ENCODE measurements at places on chromosomes 16 and 17. TPM values are rescaled to one million over a fixed set of nuclear protein-coding genes. Genes with fewer than 3 reads are reported as not detected.
A peak's percentile ranks its signal among the peaks of the same experiment; 100 is the strongest.

- DNase-seq, result no peak
Measured at GRCh38 chr16:88927010-88927409, 50.0 kb downstream of the CBFA2T3 start.

GRCh38 chr17:81125573-81126081 lies 39.7 kb upstream of the PVALEF start:
- peak; percentile 45 for DNase-seq

The RNF112 gene
- not detected for total RNA-seq

- peak; percentile 72 for DNase-seq
Measured at GRCh38 chr17:67475161-67475937, 98.3 kb downstream of the PITPNC1 start.

The TPSD1 gene
- not detected for total RNA-seq

DNA sequence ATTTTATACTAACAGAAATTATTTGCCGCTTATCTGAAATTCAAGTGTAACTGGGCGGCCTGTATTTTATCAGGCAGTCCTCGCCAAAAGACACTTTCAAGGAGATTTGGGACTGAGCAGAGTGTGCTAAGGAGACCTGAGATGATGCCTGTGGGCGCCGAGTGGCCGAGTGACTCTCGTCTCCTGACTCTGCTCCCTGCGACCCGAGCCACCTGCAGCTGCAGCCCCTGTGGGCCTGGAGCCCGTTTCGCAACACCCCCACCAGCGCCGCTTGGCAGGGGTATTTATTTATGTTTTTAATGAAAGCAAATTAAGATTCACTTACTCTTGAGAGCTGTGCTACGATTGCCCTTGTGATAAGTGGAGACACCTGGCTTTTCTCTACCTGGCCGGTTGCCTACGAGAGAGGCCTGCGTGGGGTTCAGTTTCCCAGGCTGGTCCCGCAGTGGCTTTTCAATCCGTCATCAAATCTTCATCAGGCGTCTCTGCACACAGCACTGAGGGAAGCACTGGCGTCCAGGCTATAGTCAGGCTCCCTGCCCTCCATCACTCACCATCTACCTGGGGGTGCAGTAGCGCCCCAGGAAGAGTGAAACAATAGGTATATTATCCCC lies 124.0 kb downstream of the SEC14L1 start:
- DNase-seq, result no peak

DNA sequence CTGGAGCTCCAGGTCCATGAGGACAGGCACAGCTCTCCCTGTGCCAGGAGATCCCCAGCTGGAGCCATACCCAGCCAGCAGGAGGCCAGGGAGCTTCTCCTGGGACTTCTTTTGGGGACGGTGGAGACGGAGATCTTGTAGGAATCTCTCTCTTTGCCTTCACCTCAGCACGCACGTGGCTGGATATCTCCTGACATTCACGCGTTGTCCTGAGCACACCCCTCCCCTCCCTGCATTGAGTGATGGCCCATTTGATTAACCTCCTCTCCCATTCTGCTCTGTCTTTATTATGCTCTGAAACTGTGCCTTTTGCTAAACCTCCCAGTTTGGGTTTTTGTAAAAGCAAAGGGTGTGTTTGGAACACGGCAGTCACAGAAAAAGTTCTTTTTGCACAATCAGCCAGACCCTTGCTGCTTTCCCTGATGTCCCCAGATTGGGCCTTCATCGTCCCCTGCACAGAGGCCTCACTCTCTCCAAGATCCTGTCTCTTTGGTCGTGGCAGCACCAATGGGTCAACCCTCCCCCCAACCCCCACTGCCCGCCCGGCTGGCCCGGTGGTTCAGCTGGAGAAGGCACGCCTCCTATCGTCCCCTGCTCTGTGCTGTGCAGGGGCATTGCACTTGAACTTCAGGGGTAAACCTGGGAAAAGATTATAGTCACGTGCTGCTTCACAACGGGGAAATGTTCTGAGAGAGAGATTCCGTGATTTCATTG lies 32.5 kb upstream of the LGALS9 start:
- no peak for DNase-seq

GRCh38 chr16:50284131-50284911 lies 18.0 kb downstream of the ADCY7 start:
- no peak for DNase-seq

DNA sequence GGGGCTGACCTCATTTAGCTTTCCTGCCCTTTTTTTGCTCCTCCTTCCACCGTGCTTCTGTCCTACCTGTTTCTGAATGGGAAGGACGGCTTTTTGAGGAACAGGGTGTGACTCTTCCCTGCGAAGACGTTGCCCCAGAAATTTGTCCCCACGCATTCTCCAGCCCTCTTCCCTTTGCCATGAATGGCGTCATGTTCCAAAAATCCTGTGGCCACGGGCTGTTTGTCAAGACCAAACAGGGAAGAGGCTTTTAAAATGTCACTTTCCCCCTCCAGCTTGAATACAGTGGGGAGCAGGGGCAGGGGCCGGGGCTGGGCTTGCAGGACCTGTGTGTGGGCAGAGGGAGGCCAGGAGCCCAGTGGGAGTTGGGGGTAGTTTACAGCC lies 13.9 kb downstream of the MPRIP start:
- DNase-seq, result no peak

DNA sequence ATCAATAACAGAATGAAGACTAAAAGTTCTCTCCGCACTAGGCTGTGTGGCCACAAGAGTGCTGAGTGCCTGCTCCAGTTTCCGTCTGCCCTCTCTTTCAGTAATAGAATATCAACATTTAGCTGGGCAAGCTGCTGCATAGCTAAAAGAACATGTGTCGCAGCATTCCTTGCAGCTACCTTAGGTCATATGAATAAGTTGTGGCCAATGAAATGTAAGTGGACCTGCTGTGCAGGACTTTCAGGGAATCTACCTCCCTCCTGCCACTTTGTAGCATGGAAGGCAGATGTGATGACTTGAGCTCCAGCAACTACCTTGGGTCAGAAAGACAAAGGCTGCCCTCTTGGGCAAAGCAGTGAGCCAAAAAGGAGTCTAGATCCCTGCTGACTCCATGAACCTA lies 25.4 kb downstream of the SLC39A11 start:
- DNase-seq, result no peak

DNA sequence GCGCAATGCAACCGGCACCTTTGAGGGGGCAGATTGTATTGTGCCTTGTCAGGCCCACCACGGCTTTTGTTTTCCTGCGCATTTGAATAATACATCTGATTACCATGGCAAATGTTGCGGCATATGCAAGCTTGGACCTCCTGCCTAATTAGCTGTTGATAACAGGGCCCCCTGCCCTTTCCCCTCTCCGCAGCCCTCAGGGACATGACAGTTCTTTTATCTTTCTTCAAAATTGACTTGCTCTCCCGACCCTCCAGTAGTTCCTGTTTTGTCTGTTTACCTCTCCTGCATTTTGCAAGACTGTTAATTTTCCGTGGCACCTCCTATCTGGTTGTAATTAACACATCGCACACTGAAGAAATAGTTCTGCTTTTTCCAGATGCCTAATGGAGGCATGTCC lies 86.8 kb downstream of the RBFOX1 start:
- no peak for DNase-seq

GRCh38 chr16:57755726-57756423 lies 20.3 kb downstream of the KATNB1 start:
- no peak for DNase-seq

DNA sequence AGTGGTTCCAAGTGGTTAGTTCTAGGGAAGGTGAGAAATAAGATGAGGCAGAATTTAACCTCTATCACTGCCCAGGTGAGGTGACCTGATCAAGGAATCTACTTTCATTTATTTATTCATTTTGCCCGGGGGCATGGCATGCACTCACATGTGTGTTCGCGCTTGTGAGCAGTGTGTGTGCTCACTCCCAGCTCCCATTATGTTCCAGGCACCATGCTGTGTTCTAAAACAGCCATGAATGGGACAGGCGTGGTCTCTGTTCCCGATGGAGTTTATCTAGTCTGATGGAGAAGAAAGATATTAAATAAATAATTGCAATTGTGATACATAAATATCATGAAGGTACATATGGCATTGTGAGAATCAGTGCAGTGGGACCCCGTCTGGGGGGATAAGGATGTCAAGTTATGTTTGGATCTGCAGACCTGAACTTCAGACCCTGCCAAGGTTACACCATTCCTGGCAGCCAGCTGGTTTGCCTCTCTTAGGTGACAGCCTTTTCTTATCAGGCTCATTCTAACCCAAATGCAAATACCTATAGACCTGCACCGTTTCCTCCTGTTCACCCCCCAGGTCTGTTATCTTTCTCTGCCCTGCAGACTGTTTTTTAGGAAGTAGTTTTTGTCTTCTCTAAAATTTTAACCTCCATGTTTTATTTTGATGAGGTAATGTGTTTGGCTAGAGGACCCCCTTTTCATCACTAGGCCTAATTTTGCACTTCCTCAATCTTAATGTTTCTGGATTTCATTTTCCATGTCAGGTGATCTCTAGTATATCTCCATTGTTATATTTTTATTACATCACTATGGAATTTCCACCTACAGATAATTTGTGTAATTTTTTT lies 11.8 kb downstream of the CYB5B start:
- DNase-seq, result no peak

The PRR15L gene
- total RNA-seq, result not detected

- peak; percentile 45 for DNase-seq
Measured at GRCh38 chr16:49179714-49180330, 101.8 kb downstream of the CBLN1 start.

DNA sequence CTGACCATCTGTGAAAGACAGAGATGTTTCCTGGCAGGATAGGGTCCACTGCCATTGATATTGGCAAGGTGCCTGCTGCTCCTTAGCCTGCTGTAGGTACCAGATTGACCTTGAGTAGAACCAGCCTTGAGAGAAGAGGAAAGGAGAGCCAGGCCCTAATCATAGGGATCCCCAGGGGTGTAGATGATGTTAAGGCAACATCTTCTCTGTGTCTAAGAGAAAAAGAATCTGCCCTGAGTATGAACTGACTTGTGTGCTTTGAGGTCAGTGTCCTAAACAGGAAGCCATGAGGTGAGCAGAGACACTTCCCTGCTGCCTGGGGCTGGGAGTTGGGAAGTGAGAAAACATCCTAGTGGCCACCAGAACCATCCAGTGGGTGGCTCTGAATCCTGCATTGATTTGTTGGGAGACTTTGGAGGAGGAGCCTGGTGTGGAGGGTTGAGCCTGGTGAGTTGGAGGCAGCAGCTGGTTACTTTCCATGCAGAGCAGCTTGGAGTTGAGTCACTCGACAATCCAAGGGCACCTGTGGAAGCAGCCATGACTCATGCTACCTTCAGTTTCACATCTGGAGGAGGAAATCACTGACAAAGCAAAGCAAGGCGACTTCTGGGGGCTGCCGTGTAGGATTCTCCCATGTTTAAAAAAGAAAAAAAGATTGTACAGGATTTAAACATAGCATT lies 47.8 kb downstream of the BMERB1 start:
- DNase-seq, result peak; percentile 99

The PRAC1 gene
- total RNA-seq, result not detected

DNA sequence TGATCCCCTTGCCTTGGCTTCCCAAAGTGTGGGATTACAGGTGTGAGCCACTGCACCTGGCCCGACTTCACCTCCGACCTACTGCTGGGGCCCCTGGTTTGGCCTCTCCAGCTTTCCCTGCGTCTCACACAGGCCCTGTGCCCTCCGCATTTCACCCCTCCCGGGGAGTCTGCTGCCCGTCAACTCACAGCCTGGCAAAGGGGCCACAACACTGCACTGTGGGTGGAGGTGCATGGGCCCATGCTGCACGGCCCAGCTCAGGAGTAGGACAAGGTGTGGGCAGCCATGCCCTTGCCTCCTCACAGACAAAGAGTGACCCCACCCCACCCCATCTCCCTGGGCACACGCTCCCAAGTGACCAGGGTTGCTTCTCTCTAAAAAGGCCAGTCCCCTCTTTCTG lies 12.6 kb upstream of the TBX2 start:
- DNase-seq, result no peak

DNA sequence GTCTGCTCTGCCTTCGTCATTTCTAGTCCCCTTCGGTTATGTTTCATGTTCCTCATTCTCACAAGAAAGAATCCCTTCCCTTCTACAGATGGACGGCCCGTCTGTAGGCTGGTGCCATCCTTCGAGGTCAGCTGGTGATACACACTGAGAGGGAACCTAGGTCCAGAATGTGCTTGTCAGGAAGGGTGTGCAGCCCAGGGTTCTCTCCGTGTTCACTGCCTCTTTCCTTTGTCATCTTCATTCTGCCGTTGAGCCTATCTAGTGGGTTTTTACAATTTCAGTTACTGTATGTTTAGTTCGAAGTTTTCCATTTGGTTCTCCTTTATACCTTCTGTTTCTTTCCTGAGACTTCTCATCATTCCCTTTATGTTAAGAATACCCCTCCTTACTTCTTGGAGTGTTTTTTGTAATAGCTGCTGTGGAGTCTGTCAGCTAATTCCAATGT lies 18.9 kb downstream of the KIAA0513 start:
- no peak for DNase-seq

The MYOCD gene
- 1.5 TPM for total RNA-seq

The NT5M gene
- total RNA-seq, result 1.8 TPM

GRCh38 chr17:64327201-64327930 lies 63.3 kb downstream of the PECAM1 start:
- peak; percentile 62 for DNase-seq

DNA sequence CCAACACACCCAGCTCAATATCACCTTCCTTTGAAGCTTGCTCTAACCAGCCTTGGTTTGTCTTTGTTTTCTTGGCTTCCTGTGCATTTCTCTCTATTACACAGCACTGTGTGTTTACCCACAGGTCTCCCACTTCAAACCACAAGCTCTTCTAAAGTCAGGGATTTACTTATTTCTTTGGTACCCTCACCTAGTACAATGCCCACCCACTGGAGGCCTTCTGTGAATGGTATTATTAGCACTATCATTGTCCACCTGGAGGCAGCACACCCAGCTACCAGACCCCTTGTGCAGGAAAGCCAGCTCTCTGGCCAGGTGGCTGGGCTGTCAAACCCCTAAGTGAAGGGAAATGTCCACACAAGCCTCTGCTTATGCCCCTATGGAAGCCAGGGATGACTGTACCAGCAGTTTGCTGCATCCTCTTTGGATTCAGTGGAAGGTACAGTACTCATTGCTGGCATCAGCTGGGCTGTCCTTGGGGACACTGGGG lies 9.4 kb upstream of the TOP2A start:
- no peak for DNase-seq

The CNTD1 gene
- total RNA-seq, result not detected

The KCNH4 gene
- total RNA-seq, result not detected

DNA sequence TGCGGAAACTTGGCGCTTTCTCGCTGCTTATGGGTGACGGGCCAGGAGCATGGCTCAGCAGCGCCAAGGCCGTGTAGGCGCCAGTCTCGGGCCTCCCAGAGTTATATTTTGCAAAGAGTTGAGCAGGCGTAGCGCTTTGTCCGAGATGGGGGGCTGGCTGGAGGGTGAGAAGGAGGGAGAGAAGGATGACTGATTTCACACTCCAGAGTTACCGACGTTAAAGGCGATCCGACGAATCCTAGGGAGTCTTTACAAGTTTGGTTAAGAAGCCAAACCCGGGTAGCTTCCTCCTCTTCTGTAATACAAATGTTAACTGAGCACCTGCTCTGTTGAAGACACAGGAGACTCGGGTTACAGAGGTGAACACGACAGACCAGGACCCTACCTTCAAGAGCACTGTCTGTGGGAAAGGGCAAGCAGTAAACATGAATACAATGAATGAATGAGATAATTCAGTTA lies 782 bp downstream of the POLR2A start:
- DNase-seq, result no peak

GRCh38 chr16:30723725-30724355 lies 24.4 kb upstream of the PHKG2 start:
- no peak for DNase-seq

- DNase-seq, result no peak
Measured at GRCh38 chr17:74130276-74130675, 73.2 kb upstream of the RPL38 start.

- no peak for DNase-seq
Measured at GRCh38 chr16:85601730-85602401, 11.3 kb upstream of the GSE1 start.

All from M059J (cell line).